ENCODE measurements at places on chromosomes 12 and 14.

DNA sequence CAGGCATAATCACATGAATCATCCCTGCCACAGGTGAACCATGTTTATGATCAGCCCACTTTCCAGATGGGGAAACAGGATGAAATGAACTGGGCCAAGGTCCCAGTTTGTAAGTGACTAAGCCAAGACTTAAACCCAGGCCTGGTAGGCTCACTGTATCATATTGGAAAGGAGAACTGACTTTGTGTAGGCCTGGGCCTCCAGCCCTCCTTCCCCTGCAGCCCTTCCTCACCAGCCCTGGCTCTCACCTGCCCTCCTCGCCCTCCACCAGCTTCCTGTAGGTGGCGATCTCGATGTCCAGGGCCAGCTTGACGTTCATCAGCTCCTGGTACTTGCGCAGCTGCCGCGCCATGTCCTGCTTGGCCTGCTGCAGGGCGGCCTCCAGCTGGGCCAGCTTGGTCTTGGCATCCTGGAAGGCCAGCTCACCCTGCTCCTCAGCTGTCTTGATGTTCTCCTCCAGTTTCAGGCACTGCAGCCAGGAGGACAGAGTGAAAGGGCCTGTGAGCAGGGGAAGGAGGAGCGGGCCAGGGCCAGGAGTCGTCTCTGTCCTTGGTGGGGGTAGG is 19.8 kb downstream of the KRT80 start:
- DNase-seq = no peak

DNA sequence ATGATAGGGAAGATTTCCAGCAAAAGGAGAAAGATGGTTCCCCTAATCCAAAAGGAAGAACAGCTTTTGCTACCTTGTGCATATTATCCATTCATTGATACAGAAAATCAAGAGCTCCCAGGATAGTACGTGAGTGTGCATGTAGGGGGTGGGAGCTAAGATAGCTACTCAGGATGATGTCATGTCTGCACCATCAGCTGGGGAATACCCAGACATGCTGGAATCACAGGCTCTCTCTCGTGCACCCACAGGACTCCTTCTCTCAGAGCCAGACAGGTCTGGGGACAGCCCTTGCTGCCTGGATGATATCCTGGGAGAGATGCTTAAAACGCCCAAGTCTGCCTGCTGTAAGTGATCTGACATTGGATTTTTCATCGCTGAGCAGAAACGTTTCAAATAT is 38.9 kb downstream of the FOXN3 start:
- DNase-seq = no peak

DNA sequence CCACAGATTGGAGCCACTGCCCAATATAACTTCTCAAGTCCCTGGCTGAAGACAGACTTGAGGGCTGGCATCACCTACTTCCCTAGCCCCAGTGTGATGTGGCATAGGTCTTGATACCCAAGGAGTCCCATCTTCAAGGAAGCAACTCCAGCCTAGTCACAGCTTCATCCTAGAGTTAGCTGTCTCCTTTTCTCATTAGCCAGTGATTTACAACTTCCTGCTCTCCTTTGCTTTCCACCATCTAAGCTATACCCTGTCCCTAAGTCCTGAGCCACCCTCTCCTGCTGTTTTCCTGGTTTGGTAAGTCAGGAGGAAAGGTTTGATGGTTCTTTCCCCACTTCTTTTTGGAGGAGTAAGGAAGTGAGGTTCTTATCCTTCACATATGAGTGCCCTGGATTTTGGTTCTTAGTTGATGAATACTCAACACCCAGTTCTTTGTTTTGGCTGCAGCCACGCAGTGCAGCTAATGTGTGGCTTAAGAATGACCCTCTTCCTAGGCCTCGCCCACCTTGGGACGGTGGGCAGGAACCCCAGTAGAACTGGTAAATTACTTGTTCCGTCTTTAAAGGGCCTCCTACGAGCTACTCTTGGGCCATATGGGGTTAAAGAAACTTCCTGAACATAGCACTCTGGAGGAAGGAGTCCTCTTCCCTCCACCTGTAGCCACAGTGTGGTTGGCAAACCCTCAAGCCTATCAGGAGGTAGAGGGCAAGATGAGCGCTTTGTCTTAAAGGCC is 3.9 kb upstream of the GPX2 start:
- no peak for DNase-seq

DNA sequence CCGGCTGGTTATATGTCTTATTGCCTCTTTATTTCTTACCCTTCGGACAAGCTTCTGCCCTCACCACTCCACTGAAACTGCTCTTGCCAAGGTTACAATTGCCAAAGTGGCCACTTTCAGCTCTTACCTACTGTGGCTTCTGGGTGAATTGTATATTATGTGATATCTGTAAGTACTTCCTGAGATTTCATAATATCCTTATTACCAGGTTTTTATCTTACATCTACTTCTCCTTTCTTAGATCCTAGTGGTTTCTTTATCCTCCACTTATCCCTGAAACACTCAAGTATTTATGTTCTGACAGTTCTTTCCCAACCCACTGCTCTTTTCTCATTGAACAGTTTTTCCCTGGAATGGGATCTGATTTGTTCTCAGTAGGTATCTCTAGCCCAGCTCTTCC is 10.5 kb downstream of the CELA1 start:
- no peak for DNase-seq

GRCh38 chr12:54937376-54937775 is 47.2 kb downstream of the TESPA1 start:
- no peak for DNase-seq

GRCh38 chr12:107108995-107109508 is 15.7 kb upstream of the CRY1 start:
- DNase-seq = no peak

- DNase-seq = no peak
Measured at GRCh38 chr12:115149685-115150378, 465.9 kb upstream of the TBX3 start.

DNA sequence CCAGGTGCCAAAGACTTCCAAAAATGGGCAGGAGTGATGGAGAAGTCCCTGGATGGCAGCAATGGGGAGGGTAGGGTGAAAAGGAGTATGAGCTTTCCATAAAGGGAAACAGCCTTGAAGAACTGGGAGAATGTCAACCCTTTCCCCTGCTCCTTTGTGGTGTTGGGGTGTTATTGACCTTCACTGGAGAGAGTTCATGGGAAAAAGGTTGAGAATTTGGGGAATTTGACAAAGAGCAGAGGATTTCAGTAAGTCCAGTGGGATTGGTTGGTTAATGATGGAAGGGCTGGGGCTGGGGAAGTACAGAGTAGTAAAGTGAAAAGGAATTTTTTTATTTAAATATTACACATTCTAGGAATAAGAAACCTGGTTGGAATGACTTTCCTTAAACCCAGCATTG is 116.6 kb downstream of the ERC1 start:
- no peak for DNase-seq

GRCh38 chr14:57485635-57486034 is 8.0 kb downstream of the CCDC198 start:
- DNase-seq = no peak

DNA sequence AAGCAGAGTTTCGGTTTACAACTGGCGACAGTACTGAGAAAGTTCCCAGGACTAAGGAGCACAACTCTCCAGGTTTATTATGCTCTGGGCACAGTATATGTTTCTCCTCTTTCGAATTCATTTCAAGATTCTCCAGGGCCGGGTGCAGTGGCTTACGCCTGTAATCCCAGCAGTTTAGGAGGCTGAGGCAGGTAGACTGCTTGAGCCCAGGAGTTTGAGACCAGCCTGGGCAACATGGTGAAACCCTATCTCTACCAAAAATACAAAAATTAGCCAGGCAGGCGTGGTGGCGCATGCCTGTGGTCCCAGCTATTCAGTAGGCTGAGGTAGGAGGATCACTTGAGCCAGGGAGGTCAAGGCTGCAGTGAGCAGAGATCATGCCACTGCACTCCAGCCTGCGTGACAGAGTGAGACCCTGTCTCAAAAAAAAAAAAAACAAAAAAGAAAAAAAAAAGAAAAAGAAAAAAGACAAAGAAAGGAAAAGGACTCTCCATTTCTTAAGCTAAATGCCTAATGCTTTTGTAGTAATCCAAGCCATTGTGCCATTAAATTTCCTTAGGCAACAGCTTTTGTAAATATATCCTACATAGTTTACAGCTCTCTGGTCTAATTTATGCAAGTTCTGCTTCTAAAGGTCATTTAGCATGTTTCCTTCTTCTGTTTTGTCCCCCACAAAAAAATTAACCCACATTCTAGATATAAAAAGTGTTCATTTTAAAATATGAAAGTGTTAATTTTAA is 34.8 kb downstream of the ATL1 start:
- DNase-seq = no peak

DNA sequence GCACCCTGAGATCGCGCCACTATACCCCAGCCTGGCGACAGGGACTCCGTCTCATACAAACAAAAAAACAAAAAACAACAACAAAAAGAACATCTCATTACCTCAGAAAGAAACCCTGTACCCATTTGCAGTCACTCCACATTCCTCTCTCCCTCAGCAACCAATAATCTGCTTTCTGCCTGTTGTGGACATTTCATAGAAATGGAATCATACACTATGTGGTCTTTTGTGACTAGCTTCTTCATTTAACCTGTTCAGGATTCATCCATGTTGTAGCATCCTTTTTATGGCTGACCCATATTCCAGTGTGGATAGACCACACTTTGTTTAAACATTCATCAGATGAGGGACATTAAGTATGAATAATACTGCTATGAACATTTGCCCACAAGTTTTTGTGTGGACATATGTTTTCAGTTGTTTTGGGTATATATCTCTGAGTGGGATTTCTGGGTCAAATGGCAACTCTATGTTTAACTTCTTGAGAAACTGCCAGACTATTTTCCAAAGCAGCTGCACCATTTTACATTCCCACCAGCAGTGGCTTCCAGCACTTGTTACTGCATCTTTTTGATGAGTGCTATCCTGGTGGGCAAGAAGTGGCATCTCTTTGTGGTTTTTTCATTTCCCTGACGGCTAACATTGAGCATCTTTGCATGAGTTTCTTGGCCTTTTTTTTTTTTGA is 5.9 kb upstream of the RCOR1 start:
- DNase-seq = no peak

DNA sequence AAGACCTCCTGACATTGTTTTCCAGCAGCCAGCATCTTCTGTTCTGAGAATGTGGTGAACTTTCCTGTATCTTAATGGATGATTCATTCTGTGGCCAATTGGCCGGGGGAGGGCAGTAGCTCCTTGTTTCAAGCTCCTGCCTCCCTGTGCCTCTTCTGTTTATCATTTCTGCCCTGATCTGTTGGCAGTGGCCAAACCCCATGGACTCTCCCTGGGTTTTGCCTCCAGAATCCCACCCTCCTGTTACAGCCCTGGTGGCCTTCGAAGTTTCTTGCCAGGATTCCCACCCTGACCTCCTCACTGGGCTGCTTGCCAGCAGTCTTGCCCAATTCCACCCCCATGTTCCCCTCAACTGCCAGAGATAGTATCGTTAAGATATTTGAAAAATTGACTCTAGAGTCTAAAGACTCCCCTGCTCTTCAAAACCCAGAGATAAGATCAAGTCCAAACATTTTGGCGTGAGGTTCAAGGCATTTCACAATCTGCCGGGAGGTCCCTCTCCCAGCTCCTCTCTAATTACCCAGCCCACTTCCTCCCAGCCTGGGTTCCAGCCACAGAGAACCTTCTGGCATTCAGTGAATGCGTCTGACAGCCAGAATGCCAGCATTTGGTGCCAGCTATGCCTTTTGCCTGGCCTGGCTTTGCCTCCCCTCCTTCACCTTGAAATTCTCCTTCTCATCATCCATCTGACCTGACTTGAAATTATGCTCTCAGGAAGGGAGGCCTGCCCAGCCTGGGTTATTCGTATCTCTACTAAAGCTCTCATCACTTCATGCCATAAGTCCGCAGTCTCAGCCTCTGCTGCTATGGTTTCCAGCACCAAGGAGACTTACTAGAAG is 37.7 kb upstream of the TXNRD1 start:
- DNase-seq = no peak

DNA sequence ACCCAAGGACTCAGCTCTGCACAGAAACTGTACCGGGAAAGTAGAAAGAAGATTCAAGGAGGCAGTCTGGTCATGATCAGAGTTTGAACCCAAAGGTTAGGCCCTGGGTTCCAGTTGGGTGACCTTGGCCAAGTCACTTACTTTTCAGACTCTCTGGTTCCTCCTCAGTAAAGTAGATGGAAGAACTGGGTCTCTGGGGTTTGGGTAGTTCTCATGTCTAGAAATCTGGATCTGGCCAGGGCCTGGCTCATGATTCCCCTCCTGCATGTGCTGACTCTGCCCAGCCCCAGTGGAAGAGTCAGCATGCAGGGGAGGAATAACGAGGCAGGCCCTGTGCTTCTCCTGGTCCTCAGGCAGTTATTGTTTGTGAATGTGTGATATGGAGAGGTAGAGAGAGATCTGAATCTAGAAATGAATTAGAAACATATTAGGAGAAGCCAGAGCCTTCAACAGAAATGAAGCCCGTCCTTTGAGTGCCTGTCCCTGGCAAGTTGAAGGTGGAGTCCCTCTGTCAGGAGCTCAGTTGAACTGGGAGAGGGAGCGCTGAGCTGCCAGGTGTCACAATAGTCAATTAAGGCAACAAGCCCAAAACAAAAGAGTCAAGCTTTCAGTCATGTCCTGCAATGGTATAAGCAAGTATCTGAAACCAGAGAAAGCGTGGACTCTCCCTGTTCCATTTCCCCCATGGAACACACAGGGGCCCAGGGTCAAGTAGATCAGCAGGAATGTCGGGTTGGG is 131.3 kb upstream of the HIF1A start:
- DNase-seq = no peak

DNA sequence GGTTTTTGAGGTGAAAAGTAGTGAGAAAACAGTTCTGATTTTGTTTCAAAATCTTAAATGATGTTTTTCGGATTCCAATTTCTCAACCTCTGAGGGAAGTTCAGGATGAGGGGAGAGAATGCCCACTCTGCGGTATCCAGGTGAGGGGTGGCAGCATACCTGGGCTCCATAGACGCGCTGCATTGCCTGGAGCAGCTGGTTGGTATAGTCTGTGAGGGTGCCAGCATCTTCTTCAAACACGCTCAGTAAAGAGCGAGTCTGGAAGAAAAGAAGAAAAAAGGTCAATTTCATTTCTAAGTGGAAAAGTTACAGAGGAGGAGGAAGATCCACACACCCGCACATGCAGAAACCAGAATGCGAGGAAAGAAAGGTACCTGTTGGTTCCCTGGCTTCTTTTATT is 7.0 kb downstream of the APPL2 start:
- no peak for DNase-seq

GRCh38 chr14:59046746-59047145 is 141.7 kb upstream of the DAAM1 start:
- no peak for DNase-seq

- DNase-seq = no peak
Measured at GRCh38 chr14:31930070-31930469, 147.0 kb upstream of the ARHGAP5 start.

GRCh38 chr14:35287431-35288013 is 4.7 kb upstream of the PSMA6 start:
- DNase-seq = no peak

GRCh38 chr14:96284430-96284829 is 28.4 kb downstream of the BDKRB1 start:
- DNase-seq = no peak

GRCh38 chr12:14554281-14555007 is 13.2 kb downstream of the PLBD1 start:
- DNase-seq = peak; percentile 47

DNA sequence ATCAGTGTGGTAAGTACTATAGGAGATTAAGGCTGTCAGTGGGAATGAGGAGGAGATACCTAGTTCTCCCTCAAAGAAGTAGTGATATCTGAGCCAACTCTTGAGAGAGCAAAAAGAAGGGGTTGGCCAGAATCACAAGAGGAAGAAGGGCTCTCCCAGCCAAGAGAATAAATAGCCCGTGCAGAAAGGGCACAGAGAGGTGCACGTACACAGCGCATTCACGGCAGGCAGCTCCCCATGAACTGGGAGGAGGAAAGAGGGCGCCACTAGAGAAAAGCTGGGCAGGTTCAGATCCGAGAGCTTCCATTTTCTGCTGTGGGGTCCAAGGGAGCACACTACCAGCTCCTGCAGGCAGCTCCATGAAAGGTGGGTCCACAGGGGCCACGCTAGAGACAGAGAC is 59.9 kb downstream of the PPP2R5E start:
- DNase-seq = no peak

Data from CD4-positive, alpha-beta T cell treated with Interleukin-1 beta for 1 hour (primary cell).